Pancreas (tissue), 10 donors: ENCODE measurements at places on chromosomes 13 and 19. TPM values are rescaled to one million over a fixed set of nuclear protein-coding genes. Genes with fewer than 3 reads are reported as not detected.

CEACAM3 gene
- total RNA-seq: not detected

PLEKHF1 gene
- 8.4 TPM for total RNA-seq

NKPD1 gene
- not detected for total RNA-seq

- DNase-seq: no peak
Observed at GRCh38 chr19:7522923-7523667, 671 bp downstream of the MCOLN1 start.

DNA sequence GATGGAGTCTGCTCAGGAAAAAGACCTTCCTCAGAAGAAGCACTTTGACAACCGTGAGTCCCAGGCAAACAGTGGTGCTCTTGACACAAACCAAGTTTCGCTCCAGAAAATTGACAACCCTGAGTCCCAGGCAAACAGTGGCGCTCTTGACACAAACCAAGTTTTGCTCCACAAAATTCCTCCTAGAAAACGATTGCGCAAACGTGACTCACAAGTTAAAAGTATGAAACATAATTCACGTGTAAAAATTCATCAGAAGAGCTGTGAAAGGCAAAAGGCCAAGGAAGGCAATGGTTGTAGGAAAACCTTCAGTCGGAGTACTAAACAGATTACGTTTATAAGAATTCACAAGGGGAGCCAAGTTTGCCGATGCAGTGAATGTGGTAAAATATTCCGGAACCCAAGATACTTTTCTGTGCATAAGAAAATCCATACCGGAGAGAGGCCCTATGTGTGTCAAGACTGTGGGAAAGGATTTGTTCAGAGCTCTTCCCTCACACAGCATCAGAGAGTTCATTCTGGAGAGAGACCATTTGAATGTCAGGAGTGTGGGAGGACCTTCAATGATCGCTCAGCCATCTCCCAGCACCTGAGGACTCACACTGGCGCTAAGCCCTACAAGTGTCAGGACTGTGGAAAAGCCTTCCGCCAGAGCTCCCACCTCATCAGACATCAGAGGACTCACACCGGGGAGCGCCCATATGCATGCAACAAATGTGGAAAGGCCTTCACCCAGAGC is 16.2 kb upstream of the ZNF544 start:
- no peak for DNase-seq

DNA sequence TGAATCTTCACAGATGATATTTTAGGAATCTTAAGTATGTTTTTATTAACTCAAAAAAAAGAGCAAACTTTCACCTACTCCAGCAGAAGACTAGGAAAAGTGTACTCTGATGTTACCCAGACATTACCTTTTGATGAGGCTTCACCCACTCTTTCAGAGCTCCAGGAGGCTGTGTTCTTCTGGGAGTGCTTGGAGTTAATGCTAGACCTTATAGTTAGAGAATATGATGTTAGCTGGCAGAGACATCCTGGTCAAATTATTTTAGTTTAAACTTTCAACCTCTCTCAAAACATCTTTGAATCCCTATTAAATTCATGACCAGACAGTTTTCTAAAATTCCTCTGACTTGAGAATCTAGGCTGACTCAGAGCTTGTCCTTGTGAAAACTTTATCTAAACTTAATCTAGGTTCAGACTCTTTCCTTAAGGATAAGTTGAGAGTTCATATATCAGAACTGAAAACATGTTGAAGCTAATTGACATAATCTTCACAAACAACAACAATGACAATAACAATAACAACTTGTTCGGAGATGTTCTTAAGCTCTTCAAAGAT is 82.8 kb downstream of the ITGBL1 start:
- DNase-seq: no peak

DNA sequence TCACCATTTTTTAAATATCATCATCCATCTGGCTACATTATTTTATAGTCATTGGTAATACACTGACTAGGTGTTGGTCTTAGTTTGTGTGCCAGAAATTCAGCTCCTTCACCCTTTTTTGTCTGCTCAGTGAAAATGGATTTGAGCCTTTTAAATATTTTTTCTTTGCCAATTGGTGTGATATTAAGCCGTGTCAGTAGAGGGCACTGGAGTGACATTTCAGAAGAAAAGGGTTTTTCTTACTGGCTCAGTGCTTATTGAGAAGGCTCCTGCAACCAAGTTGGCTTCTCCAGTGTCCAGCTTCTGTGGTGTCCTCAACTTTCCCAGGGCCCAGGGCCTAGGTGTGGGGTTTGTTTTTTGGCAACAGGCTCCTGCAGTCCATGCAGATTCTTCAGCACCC is 546.6 kb downstream of the DACH1 start:
- no peak for DNase-seq

DNA sequence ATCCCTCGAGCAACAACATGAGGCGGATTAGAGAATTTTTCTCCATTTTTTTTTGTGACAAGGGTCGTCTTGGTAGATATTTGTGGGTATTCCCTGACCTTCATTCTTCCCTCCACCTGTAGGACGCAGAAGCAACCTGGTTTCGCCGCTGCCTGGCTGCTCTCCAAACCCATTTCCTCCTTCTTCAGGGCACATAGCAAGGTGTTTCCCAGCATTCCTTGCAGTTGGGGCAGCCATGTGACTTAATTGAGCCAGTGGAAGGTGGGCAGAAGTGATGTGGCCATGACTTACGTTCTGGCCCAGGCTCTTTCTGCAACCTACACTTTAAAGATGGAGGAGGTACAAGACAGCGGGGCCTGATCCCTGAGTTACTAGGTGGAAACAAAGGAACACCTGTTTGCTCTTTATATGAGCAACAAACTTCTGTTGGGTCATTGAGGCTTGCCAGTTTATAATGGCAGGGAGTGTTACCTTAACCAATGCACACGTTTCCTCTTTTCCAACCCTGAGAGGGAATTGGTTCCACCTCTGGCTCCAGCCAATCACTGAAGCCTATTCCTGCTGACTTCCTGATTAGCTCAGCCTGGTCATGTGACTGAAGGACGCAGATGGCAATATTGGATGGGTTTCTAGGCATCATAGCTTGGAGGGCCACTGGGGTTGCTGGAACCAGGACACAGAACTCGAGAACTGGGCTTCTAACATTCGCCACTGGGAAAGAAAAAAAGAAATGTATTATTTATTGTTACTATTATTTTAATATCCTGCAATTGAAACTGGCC is 30.8 kb upstream of the ZNRF4 start:
- no peak for DNase-seq

- DNase-seq: no peak
Observed at GRCh38 chr13:112034231-112034630, 32.7 kb upstream of the SOX1 start.
